ENCODE measurements at places on chromosomes 2 and 18.
A peak's percentile ranks its signal among the peaks of the same experiment; 100 is the strongest.

GRCh38 chr18:45324495-45325113 is 290.7 kb upstream of the SLC14A2 start:
- no peaks in the 10 kb centered on the region for H3K36me3 ChIP-seq
- no peak overlapping the region for H3K4me3 ChIP-seq
- H3K27ac ChIP-seq: no peak overlapping the region
- no peaks in the 10 kb centered on the region for H3K27me3 ChIP-seq
- no peak for DNase-seq
- H3K4me1 ChIP-seq: no peaks in the 10 kb centered on the region

DNA sequence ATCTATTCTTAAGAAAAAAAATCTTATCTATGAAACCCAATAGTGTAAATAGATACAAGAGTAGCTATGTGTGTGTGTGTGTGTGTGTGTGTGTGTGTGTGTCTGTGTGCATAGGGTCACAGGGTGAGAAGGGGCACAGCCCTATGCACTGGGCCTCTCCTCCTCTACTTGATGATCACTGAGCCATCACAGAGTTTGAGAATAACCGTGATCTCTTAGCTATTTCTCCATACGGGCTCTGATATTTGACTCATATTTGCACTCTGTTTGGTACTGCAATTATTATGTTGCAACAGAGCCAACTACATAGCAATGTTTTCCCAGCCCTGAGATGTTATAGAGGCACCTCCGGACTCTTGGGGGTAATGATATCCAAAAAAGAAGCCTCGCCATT is 28.8 kb upstream of the SLC40A1 start:
- H3K4me1 ChIP-seq: no peaks in the 10 kb centered on the region
- H3K27ac ChIP-seq: no peak overlapping the region
- H3K36me3 ChIP-seq: no peaks in the 10 kb centered on the region
- H3K4me3 ChIP-seq: no peak overlapping the region

DNA sequence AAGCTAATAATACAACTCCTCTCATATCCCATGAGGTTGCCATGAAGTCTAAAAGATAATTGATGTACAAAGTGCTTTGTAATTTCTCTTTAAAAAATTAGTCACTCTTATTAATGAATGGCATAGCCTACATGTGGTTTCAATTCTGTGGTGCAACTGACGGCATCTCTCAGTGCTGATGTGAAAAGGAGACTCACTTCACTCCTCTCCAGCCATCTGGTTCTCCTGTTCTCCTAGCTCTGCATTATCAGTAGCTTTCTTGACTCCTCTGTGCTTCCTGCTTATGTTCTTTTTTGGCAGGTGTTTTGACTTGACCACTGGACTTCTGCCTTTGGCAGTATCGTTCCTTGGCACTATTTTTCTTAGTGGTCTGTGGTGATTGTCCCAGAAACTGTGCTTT is 134.9 kb upstream of the ZFP36L2 start:
- DNase-seq: no peak
- H3K4me1 ChIP-seq: no peaks in the 10 kb centered on the region
- H3K4me3 ChIP-seq: no peak overlapping the region
- H3K27ac ChIP-seq: no peak overlapping the region
- H3K27me3 ChIP-seq: no peaks in the 10 kb centered on the region

DNA sequence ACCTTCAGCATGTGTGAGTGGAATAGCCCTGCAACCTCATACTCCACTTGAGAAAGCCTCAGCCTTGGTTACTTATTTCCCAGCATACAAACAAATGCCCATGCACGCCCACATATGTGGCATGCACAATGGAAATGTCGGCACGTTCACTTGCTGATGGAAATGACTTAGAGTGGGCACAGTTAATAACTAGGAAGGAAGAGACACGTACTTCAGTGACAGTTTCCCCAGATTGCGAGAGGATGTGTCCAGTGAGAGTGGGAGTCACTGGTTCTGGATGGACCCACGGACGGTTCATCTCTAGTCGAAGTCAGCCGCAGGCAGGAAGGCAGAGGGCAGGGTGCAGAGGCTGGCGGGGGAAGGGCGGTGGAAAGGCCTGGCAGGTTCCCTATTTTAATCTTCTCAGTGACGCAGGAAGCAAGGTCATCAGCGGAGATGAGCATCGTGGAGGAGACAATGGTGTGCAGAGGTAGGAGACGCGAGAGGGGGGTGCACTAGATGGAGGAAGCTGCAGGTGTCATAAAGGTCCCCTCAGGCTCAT is 350.7 kb upstream of the MYT1L start:
- no peaks in the 10 kb centered on the region for H3K36me3 ChIP-seq
- peak; percentile 51 for DNase-seq
- H3K4me3 ChIP-seq: no peak overlapping the region

GRCh38 chr2:128664499-128664971 is 345.9 kb upstream of the HS6ST1 start:
- H3K27me3 ChIP-seq: no peaks in the 10 kb centered on the region
- H3K36me3 ChIP-seq: no peaks in the 10 kb centered on the region
- H3K4me3 ChIP-seq: no peak overlapping the region
- no peak for DNase-seq
- no peaks in the 10 kb centered on the region for H3K4me1 ChIP-seq
- H3K27ac ChIP-seq: no peak overlapping the region

GRCh38 chr2:119263656-119264055 is 40.0 kb downstream of the STEAP3 start:
- H3K27me3 ChIP-seq: no peaks in the 10 kb centered on the region
- H3K4me1 ChIP-seq: no peaks in the 10 kb centered on the region
- no peak for DNase-seq

DNA sequence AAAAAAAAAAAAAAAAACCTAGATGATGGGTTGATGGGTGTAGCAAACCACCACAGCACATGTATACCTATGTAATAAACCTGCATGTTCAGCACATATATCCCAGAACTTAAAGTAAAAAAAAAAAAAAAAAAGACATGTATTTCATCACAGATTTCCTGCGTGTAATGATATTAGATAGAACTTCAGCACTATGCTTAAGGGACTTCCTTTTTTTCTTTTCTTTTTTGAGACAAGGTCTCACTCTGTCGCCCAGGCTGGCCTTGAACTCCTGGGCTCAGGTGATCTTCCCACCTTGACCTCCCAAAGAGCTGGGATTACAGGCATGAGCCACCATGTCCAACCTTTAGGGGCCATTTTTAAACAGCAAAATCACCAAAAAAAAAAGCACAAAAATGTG is 42.0 kb downstream of the NEURL3 start:
- no peak for DNase-seq
- no peak overlapping the region for H3K4me3 ChIP-seq
- H3K36me3 ChIP-seq: no peaks in the 10 kb centered on the region
- H3K27ac ChIP-seq: no peak overlapping the region
- H3K4me1 ChIP-seq: no peaks in the 10 kb centered on the region
- no peaks in the 10 kb centered on the region for H3K27me3 ChIP-seq

- H3K27ac ChIP-seq: no peak overlapping the region
- no peaks in the 10 kb centered on the region for H3K36me3 ChIP-seq
- no peaks in the 10 kb centered on the region for H3K27me3 ChIP-seq
Measured at GRCh38 chr2:42450136-42450535, 43.6 kb downstream of the KCNG3 start.

DNA sequence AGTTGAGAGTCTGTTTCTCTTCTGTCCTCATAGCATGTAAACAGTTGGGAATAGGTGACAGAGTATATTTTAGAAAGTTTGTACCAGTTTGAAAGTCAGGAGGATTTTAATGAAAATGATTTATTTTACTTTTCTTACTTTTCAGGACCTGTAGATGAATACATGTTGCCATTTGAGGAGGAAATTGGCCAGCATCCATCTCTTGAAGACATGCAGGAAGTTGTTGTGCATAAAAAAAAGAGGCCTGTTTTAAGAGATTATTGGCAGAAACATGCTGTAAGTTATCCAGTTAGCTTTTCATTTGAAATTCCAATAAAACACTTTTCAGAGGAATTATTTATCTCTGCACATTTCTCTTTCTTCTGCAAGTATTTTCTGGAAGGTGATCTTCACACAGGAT is 81.1 kb downstream of the ACVR2A start:
- no peak overlapping the region for H3K27ac ChIP-seq
- no peak for DNase-seq
- no peaks in the 10 kb centered on the region for H3K36me3 ChIP-seq
- no peaks in the 10 kb centered on the region for H3K4me1 ChIP-seq

DNA sequence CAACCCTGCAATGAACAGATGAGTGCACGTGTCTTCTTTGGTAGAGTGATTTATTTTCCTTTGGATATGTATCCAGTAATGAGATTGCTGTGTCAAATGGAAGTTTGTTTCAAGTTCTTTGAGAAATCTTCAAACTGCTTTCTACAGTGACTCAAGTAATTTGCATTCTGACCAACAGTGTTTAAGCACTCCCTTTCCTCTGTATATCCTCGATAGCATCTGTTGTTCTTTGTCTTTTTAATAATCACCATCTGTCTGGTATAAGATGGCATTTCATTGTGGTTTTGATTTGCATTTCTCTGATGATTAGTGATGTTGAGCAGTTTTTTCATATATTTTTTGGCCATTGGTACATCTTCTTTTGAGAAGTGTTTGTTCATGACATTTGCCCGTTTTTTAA is 1608.3 kb upstream of the ZEB2 start:
- no peaks in the 10 kb centered on the region for H3K4me1 ChIP-seq
- DNase-seq: no peak
- H3K4me3 ChIP-seq: no peak overlapping the region
- H3K27ac ChIP-seq: no peak overlapping the region
- no peaks in the 10 kb centered on the region for H3K27me3 ChIP-seq

Data from naive thymus-derived CD4-positive, alpha-beta T cell (primary cell).